ENCODE measurements at places on chromosomes 7 and 10. TPM values are rescaled to one million over a fixed set of nuclear protein-coding genes. Genes with fewer than 3 reads are reported as not detected.

Gene IQUB
- total RNA-seq, result not detected

- no peak overlapping the region for H3K4me3 ChIP-seq
- no peaks in the 10 kb centered on the region for H3K4me1 ChIP-seq
- peaks cover 45% of the 10 kb centered on the region for H3K27me3 ChIP-seq
- H3K27ac ChIP-seq, result no peak overlapping the region
- no peaks in the 10 kb centered on the region for H3K36me3 ChIP-seq
- DNase-seq, result no peak
Measured at GRCh38 chr7:128188396-128189230, 52.5 kb upstream of the LEP start.

DNA sequence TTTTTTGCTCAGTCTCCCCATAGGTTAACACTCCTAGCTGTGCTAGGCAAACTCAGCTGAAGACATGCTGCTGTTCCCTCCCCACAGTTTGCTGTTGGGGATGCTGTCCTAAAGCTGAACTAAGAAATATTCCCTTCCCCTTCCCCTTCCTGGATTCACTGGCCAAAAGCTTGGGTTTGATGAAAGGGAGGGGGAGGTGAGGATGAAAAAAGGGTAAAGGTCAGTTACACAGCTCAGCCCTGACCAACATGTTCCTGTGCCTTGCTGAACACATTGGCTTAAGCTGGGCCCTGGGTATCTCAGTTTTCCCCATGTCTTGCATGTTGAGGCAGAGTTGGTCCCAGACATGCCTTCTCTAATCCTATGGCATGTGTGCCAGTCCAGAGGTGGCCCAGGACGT is 15.3 kb downstream of the CCM2 start:
- H3K4me1 ChIP-seq, result 0 out of 2 replicates have a peak, but pooled peaks cover 3% of the 10 kb centered on the region
- H3K27ac ChIP-seq, result no peak overlapping the region
- H3K4me3 ChIP-seq, result no peak overlapping the region
- peaks cover 9% of the 10 kb centered on the region for H3K36me3 ChIP-seq
- no peak for DNase-seq

- H3K4me3 ChIP-seq, result no peak overlapping the region
- peaks cover 8% of the 10 kb centered on the region for H3K4me1 ChIP-seq
- no peaks in the 10 kb centered on the region for H3K36me3 ChIP-seq
- no peaks in the 10 kb centered on the region for H3K27me3 ChIP-seq
- no peak overlapping the region for H3K27ac ChIP-seq
- DNase-seq, result no peak
Measured at GRCh38 chr10:70753026-70753663, 32.0 kb downstream of the TBATA start.

- peak; percentile 77 for DNase-seq
- peak overlapping the region; percentile 16 for H3K27ac ChIP-seq
- peaks cover 17% of the 10 kb centered on the region for H3K4me1 ChIP-seq
Measured at GRCh38 chr7:123633553-123633952, 22.1 kb upstream of the LMOD2 start.

Data from GM23248 (cell line).